ENCODE measurements at places on chromosomes 12 and 14. TPM values are rescaled to one million over a fixed set of nuclear protein-coding genes. Genes with fewer than 3 reads are reported as not detected.

The CCDC184 gene
- not detected for total RNA-seq

The OR6C6 gene
- not detected for total RNA-seq

The KERA gene
- total RNA-seq: not detected

The OAS2 gene
- total RNA-seq: 11.1 TPM

The DERA gene
- total RNA-seq: 56.7 TPM

The RDH11 gene
- 133 TPM for total RNA-seq

The ADAM20 gene
- 0.68 TPM for total RNA-seq

The CLECL1 gene
- total RNA-seq: not detected

The GXYLT1 gene
- total RNA-seq: 20.2 TPM

The SLC17A8 gene
- not detected for total RNA-seq

The GARIN6 gene
- total RNA-seq: not detected

The RHEBL1 gene
- total RNA-seq: 1.0 TPM

The RABGGTA gene
- 46.8 TPM for total RNA-seq

The PLD4 gene
- not detected for total RNA-seq

The PLEK2 gene
- 27.8 TPM for total RNA-seq

The OR6C1 gene
- not detected for total RNA-seq

The C14orf180 gene
- not detected for total RNA-seq

The HCAR3 gene
- 0.68 TPM for total RNA-seq

The SSPN gene
- 3.1 TPM for total RNA-seq

The LHX5 gene
- under 0.01 TPM for total RNA-seq

The EFS gene
- 6.2 TPM for total RNA-seq

The BICDL1 gene
- 46.9 TPM for total RNA-seq

The TEX52 gene
- total RNA-seq: not detected

The SDR9C7 gene
- total RNA-seq: 2.7 TPM

The NINJ2 gene
- 0.36 TPM for total RNA-seq

The SIRT4 gene
- total RNA-seq: 0.68 TPM

All from nasal cavity respiratory epithelium epithelial cell of viscerocranial mucosa (primary cell).